ENCODE measurements at places on chromosomes 11 and 22. TPM values are rescaled to one million over a fixed set of nuclear protein-coding genes. Genes with fewer than 3 reads are reported as not detected.

GRCh38 chr11:9259981-9260837 lies 4.9 kb downstream of the DENND5A start:
- no peak for DNase-seq
- no peak overlapping the region for H3K4me3 ChIP-seq
- H3K36me3 ChIP-seq = peaks cover 10% of the 10 kb centered on the region
- peaks cover 41% of the 10 kb centered on the region for H3K4me1 ChIP-seq
- no peaks in the 10 kb centered on the region for H3K27me3 ChIP-seq

DNA sequence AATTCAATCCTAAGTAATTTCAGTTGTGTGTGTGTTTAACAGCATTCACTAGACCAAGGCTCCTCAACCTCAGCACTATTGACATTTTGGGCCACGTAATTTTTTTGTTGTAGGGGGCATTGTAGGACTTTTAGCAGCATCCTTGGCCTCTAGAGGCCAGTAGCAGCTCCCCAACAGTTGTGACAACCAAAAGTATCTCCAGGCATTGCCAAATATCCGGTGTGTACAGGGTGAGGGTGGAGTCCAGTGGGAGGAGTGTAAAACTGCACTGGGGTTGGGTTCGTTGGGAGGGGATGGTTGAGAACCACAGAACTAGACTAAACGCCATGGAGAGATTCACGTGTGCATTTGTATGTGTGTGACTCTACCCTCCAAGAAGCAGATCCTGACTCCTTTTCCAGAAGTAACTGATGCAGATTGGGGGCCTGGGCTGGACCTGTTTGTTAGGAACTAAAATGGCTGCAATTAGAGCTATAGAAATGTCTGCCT lies 5.9 kb upstream of the PHF21A start:
- H3K27ac ChIP-seq = peak overlapping the region; percentile 92
- peak overlapping the region; percentile 9 for H3K4me3 ChIP-seq
- peaks cover 15% of the 10 kb centered on the region for H3K4me1 ChIP-seq
- no peaks in the 10 kb centered on the region for H3K27me3 ChIP-seq
- DNase-seq = peak; percentile 89

- H3K27ac ChIP-seq = peak overlapping the region; percentile 92
- no peaks in the 10 kb centered on the region for H3K36me3 ChIP-seq
- H3K4me3 ChIP-seq = peak overlapping the region; percentile 93
- peaks cover 49% of the 10 kb centered on the region for H3K4me1 ChIP-seq
- peak; percentile 87 for DNase-seq
- H3K27me3 ChIP-seq = no peaks in the 10 kb centered on the region
Measured at GRCh38 chr11:67436459-67437081, 912 bp downstream of the PTPRCAP start.

TBX1 gene
- 1.1 TPM for total RNA-seq

TMEM41B gene
- total RNA-seq = 33.5 TPM

PARVG gene
- total RNA-seq = 64.6 TPM

ADM2 gene
- total RNA-seq = 6.7 TPM
